AG08396 (cell line): ENCODE measurements at places on chromosomes 2 and 18.
A peak's percentile ranks its signal among the peaks of the same experiment; 100 is the strongest.

- no peak for DNase-seq
These were observed 32.9 kb downstream of the CAVIN2 start for GRCh38 chr2:191813943-191814342.

DNA sequence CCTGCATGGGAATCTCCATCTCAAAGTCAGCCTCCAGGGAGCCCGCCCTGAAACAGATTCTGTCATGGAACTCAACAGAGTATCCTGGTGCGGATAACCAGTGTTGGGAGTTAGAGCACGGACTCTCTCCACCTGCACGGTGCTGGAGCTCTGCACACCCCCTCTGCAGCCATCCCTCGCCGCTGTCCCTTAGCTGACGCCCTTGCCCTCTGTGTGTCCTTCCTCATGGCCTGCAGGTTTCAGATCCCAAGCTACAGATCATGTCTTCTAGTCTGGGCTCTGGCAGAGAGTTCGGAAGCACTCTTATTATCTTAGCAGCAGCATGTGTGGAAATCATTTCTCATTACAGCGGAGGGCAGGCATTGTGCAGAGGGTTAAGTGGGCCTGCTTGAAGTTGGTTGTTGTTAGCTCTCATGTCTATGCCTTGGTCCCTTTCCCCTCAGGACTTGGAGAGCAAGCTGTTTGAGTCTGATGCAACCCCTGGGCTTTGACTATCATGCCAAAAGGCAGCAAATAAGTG, 26.0 kb downstream of the TMEM127 start:
- DNase-seq = no peak

DNA sequence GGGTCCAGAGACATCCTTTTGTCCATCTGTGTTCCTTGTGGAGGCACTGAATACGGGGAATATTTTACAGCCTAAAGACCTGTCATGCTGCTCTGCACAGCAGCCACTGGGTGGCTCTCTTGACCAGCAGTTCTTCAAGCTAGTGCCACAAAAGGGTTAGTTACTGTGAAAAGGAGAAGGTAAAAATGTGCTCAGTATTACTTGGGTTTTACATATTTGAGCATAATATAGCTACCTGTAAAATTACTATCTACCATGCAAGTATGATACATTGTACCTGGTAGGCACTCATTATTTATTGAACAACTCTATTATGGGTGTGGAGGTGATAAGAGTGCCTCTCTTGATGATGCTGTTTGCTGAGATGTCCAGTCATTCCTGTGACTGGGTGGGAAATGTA, 23.6 kb downstream of the FZD5 start:
- peak; percentile 68 for DNase-seq

DNA sequence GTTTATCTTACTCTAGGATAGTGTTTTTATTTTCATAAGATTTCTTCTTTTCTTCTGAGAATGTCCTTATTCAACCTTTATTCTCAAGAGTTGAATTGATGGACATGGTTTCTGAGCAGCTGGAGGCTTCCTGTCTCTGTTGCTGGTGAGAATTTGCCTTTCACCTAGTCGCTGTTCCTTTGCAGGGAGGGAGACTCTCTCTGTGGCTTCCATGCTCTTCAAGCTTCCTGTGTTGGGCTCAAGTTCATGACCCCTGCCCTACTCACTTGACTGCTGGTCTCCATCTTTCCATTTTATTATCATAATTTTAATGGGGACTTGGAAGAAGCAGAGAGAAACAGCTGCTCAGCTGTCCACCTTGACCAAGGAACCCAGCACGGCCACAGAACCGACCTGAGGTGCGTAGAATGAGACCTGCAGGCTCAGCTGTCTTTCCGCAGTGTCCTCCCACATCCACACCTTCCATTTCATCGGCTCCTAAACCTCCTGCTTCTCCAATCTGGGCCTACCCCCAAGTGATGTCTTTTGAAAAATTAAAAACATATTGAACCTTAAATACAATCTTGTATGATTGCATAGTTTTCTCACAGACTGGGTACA, 24.2 kb downstream of the TMEM18 start:
- no peak for DNase-seq

GRCh38 chr18:40534723-40535122, 1420.3 kb upstream of the PIK3C3 start:
- DNase-seq = no peak

- no peak for DNase-seq
These were observed 604.2 kb upstream of the ZEB2 start for GRCh38 chr2:145124085-145124484.
